LHCN-M2 (cell line): ENCODE measurements at places on chromosomes 5 and 9.

- DNase-seq, result no peak
Observed at GRCh38 chr5:177448244-177448950, 1.8 kb downstream of the PRR7 start.

DNA sequence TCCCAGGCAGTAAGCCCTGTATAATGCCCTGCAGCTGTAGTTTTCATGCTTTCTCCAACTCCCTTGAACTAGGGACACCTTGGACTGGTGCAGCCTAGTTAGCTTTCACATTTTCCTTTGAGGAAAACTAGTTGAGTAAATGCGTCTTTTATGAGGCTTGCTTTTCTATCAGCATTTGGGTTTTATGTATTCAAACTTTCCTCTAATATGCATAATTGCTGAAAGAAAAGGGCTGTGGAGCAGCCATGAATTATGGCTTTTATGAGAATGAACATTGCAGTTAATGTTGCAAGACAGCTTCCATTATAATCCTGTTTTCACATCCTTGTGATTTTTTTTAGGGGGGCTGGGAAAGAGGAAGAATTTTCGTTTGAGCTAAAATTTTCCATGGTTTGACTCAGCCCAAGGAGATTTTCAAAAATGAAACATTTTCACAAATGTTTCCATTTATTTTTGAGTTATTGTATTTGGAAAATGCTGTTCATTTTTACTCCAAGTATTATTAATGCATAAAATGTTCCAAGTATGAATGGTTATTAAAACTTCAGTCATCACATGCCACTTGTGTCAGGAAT is 57.9 kb upstream of the PPP3R2 start:
- DNase-seq, result no peak

DNA sequence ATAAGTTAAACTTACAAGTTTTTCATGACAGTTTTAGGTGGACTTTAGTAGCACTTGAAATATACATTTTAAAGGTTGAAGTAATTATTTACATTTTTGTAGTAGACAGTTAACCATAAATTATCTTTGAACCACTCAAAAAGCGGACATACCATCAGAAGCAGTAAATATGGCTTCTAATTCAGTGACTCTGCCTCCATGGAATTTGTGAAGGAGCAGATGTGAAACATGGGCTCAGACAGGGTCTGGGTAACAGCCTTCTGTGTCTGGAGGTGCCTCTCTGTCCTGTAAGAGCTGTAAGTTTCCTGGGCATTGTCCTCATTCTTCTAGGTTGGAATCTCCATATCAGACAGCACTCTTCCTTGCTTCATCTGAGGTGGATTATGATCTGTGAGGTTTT is 12.4 kb downstream of the RLN2 start:
- DNase-seq, result no peak

DNA sequence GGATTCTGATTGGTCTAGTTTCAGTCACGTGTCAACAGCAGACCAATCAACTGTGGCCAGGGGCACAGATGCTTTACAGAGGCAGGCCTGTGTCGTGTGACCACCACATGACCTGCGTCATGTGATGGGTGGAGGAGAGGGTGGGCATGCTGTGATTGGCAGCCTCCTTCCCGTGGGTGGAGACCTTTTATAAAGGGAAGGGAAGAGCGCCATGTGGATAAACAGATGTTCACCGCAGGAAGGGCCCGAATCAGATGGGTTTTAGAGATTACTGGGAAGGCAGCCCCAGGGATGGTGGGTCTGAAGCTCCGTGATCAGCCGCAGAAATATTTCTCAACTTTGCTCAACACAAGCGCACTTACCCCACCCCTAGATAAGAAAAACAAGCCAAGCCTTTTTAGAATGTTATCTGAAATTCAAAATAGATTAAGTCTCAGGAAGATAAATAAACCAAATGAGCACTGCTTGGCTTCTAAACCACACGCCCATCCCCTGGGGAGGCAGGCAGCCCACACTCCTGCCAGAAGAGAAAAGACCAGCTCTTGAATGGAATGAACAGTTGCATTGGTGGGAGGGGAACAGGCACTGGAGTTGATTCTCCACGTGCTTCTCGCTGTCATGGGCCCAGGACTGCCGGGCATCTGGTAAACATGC is 43.6 kb downstream of the ROPN1L start:
- DNase-seq, result peak; percentile 85

- DNase-seq, result no peak
Observed at GRCh38 chr5:31941151-31941755, 232.9 kb downstream of the GOLPH3 start.

DNA sequence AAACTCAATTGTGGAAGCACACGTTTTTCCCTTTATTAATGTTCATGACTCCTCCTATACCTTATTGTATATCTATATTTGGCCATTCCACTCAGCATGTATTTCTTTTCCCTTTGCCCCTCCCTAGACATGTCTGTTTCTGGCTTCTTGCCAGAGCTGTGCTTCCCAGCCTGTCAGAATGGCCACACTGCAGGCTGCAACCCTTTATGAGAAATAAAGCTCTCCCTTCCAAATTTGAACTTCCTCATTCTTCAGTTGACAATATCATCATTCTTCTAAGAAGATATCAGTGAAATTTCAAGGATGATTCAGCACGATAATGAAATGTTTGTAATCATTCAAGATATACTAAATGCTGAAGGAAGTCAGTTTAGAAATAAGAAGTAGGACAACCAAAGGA is 107.6 kb upstream of the PRSS3 start:
- DNase-seq, result no peak

DNA sequence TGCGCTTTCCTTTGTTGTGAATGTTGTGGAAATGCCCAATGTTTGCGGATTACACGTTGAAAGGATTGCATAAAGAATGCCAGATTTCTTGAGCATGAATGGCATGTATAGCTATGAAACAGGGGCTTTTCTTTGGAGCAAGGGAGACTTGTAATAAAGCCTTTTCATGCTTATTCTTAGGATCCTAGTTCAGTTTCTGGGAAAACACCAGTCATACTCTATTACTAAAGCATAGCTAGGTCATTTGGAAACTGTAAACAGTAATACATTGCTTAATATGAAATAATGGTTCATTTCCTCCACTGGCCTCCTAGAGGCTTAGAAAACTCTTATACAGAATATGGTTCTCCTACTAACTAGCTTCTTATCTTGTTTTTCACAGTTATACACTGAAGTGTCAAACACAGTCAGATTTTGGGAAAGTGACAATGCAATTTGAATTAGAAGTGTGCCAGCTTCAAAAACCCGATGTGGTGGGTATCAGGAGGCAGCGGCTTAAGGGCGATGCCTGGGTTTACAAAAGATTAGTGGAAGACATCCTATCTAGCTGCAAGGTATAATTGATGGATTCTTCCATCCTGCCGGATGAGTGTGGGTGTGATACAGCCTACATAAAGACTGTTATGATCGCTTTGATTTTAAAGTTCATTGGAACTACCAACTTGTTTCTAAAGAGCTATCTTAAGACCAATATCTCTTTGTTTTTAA is 104.2 kb downstream of the MELK start:
- no peak for DNase-seq

GRCh38 chr5:59484618-59485017 is 408.9 kb downstream of the PDE4D start:
- no peak for DNase-seq

DNA sequence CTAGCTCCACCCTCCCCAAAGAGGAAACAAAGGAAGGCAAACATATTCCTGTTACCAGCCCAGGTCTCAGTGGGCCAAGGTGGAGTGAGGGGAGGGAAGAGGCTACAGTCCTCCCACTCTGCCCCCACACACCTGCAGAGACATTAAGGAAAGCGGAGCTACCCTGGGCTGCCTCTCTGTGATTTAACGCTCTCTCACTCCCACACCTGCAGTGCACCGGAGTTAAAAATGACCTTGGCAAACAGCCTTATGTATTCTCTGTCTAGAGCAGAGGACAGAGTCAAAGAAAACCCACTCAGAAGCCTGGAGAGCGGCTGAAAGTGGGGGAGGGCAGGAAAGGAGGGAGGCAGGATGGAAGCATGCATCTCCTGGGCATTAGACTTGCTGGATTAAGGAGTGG is 32.7 kb downstream of the KCNIP1 start:
- DNase-seq, result no peak

DNA sequence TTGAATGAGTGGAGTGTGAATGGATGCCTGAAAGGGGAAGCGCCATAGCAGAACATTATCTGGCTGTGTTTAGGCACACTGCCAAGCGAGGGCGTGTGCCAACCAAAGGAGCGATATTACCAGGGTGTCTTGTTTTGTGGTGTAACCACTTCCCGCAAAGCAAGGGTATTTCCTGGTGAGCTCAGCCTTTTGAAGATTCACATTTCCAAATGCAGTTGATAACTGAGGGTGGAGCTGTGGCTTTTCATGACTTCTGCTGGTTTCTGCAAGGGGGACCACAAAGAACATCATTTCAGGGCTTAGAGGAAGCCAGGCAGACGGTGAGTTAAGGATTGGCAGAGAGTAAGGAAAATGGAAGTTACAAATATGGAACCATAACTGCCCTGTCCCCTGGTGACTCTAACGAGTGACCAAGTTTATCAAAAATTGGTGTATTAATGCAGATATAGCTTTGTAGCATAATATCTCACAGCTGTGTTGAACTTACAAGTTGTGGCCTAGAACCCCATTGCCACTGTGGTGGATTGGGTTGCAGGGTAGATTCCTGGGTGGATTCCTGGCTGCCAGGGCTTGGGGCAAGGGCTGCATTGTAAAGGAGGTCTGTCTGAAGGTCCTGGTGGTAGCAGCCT is 71.4 kb downstream of the RALGPS1 start:
- DNase-seq, result peak; percentile 98

DNA sequence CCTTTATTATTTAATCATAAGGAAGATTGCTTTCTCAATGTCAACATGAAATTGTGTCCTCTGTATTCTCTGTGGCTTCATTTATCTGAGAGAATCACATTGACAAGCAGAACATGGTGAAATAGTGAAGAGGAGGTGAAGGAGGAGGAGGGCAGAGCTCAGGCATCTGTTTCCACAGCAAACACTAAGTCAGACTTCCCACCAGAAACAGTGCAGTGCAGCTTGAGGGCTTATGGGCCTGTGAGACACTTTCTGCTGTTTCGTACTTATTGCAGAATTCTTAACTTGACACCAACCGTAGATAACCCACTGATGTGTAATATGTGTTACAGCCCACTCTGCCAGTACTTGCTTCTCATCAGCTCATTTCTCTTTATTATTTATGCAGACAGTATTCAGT is 386.3 kb downstream of the DIRAS2 start:
- no peak for DNase-seq

DNA sequence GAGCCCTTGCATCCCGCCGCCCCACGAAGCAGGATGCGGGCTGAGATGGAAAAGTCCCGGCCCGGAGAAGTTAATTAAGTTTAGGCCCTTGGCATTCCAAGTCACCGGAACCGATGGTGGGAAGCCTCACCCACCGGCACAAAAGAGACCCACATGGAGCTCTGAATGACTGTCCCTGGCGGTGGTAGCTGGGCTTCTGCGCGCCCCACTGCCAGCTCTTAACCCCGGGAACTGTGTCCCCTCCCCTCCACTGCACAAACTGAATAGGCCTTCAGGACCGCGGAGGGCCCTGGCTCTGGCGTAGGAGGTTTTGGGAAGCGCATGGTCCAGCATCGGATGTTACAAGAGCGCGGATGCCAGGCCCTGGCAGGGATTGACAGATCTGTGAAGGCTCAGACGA is 291.1 kb upstream of the TUT7 start:
- no peak for DNase-seq

DNA sequence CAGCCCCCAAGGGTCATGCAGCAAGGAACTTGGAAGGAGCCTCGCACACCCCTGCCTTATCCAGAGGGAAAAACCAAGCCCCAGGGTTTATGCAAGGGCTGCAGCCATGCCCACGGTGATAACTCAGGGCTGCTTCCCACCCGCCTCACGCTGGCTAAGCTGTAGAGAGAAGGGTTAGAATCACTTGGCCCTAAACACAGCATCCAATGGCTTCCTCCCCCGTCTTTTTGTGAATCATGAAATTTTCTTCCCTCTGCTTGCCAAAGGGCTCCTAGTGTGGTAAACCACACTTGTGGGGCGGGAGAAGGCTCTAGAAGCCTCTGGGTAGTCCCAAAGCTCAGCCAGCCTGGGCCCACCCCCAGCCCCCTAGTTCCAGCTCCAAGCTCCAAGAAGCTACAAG is 55.9 kb upstream of the ORM1 start:
- no peak for DNase-seq
